ENCODE measurements at places on chromosomes 1 and 21. TPM values are rescaled to one million over a fixed set of nuclear protein-coding genes. Genes with fewer than 3 reads are reported as not detected.

The SPATA17 gene
- total RNA-seq, result 0.44 TPM

The TMEM82 gene
- not detected for total RNA-seq

The LCE3D gene
- total RNA-seq, result not detected

The PPP2R5A gene
- total RNA-seq, result 38.5 TPM

The IQGAP3 gene
- 2.4 TPM for total RNA-seq

The CDK11B gene
- 21.4 TPM for total RNA-seq

The OPRD1 gene
- not detected for total RNA-seq

The KRTAP19-1 gene
- not detected for total RNA-seq

The ADGRB2 gene
- 2.3 TPM for total RNA-seq

The PARK7 gene
- total RNA-seq, result 161 TPM

The CDC20 gene
- total RNA-seq, result 3.5 TPM

The COL6A1 gene
- total RNA-seq, result 669 TPM

The ERG gene
- 19.2 TPM for total RNA-seq

The KCNC4 gene
- 9.0 TPM for total RNA-seq

The BRWD1 gene
- 83.3 TPM for total RNA-seq

The B3GALT6 gene
- total RNA-seq, result 19.7 TPM

The TTC3 gene
- 136 TPM for total RNA-seq

The OLFML3 gene
- total RNA-seq, result 55.1 TPM

DNA sequence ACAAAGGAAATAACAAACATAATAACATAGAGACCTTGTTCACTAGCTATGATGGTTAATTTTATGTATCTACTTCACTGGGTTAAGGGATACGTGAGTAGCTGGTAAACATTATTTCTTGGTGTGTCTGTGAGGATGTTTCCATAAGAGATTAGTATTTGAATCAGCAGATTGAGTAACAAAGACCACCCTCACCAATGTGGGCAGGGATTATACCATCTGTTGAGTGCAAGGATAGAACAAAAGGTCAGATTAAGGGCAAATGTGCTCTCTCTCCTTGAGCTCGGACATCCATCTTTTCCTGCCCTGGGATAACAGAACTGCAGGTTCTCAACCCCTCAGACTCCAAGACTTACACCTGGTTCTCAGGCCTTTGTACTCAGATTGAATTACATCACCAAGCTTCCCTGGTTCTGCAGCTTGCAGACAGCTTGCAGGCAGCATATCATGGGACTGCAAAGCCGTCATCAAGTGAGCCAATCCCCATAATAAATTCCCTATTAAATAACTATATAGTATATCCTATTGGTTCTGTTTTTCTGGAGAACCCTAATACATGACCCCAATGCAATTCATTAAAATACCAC is 9.2 kb downstream of the SPATA6 start:
- H3K36me3 ChIP-seq, result no peaks in the 10 kb centered on the region

GRCh38 chr1:167212025-167212424 is 8.7 kb upstream of the POU2F1 start:
- no peaks in the 10 kb centered on the region for H3K36me3 ChIP-seq
- no peak overlapping the region for H3K27ac ChIP-seq
- no peaks in the 10 kb centered on the region for H3K4me1 ChIP-seq
- no peak for DNase-seq

GRCh38 chr1:56644919-56645676 is at the start of gene PRKAA2:
Gene PRKAA2, plus strand, starts transcription at chr1:56645314. Its CDS starts 74 bp downstream, at chr1:56645388.
- no peaks in the 10 kb centered on the region for H3K27me3 ChIP-seq
- H3K36me3 ChIP-seq, result no peaks in the 10 kb centered on the region
- peak within 1 kb of the TSS; percentile 67 for H3K27ac ChIP-seq
- H3K4me3 ChIP-seq, result peak within 1 kb of the TSS; percentile 76
- DNase-seq, result no peak

- H3K27ac ChIP-seq, result no peak overlapping the region
- H3K4me3 ChIP-seq, result no peak overlapping the region
- no peaks in the 10 kb centered on the region for H3K4me1 ChIP-seq
- no peaks in the 10 kb centered on the region for H3K36me3 ChIP-seq
These were observed 34.9 kb downstream of the ZNF644 start for GRCh38 chr1:90986953-90987352.

DNA sequence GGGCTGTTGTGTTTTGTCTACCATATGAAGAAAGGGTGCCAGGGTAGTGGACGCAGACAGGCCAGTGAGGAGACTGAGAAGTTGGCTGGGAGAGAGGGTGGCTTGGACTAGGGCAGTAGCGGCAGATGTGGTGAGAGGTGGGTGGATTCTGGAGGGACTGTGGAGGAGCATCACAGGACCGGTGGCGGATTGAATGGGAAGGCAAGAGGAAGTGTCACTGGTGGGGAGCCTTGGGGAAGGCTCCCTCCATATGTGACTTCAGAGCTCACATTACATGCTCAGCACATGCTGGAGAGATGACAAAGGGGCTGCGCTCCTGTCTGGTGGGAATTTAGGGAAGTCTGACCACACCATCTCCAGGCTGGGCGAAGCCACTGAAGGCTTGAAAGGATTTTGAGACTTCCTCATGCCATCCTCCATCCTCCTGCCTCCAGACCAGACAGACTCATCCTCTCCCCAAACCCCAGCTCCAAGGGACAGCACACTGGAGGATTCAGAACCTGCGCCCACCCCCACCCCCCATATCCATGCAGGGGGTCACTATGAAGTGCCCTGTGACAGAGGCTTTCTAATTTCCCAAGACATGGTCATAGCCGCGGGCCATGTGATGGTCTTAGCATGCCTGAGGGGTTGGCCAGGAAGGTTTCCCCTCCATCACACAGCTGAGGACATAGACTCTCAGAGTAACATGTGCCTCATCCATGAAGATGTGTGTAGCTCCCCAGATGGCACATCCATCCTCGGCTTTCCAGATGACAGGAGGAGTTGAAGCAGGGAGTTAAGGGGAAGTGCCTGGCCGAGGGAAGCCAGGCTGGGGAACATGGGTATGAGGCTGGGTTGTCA is 138.8 kb upstream of the WNT4 start:
- no peak overlapping the region for H3K27ac ChIP-seq
- DNase-seq, result no peak
- H3K4me1 ChIP-seq, result no peaks in the 10 kb centered on the region
- no peaks in the 10 kb centered on the region for H3K27me3 ChIP-seq

GRCh38 chr1:106836708-106837107 is 219.8 kb upstream of the PRMT6 start:
- no peak overlapping the region for H3K4me3 ChIP-seq
- no peaks in the 10 kb centered on the region for H3K4me1 ChIP-seq
- H3K27ac ChIP-seq, result no peak overlapping the region
- H3K36me3 ChIP-seq, result no peaks in the 10 kb centered on the region

GRCh38 chr21:43741423-43742096 is 22.6 kb downstream of the PDXK start:
- H3K4me3 ChIP-seq, result no peak overlapping the region
- H3K27me3 ChIP-seq, result no peaks in the 10 kb centered on the region
- peaks cover 25% of the 10 kb centered on the region for H3K4me1 ChIP-seq
- H3K27ac ChIP-seq, result peak overlapping the region; percentile 65
- no peaks in the 10 kb centered on the region for H3K36me3 ChIP-seq
- DNase-seq, result no peak

DNA sequence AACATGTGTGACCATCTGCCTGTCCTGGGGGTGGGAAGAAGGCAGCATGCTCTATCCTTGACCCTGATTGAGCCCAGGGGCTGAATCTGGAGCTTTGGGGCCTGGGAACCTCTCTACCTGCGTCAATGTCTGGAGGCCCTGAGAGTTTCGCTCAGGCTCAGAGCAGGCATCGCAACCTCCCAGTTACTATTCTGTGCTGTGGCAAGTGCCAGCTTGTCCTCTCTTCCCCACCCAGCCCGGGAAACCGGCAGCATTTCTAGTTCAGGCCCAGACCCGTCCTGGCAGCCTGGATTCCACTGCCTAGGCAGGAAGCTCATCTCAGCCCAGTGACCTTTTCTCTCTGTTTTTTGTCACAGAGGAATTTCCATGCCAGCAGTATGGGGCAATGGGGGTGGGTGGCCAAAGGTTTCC is 10.0 kb upstream of the IRF6 start:
- H3K4me1 ChIP-seq, result no peaks in the 10 kb centered on the region
- DNase-seq, result no peak
- H3K4me3 ChIP-seq, result no peak overlapping the region
- no peak overlapping the region for H3K27ac ChIP-seq
- H3K36me3 ChIP-seq, result no peaks in the 10 kb centered on the region
- no peaks in the 10 kb centered on the region for H3K27me3 ChIP-seq

- no peaks in the 10 kb centered on the region for H3K4me1 ChIP-seq
- no peak overlapping the region for H3K27ac ChIP-seq
- H3K27me3 ChIP-seq, result no peaks in the 10 kb centered on the region
- H3K36me3 ChIP-seq, result no peaks in the 10 kb centered on the region
These were observed 40.0 kb downstream of the CLDN17 start for GRCh38 chr21:30126576-30126975.

DNA sequence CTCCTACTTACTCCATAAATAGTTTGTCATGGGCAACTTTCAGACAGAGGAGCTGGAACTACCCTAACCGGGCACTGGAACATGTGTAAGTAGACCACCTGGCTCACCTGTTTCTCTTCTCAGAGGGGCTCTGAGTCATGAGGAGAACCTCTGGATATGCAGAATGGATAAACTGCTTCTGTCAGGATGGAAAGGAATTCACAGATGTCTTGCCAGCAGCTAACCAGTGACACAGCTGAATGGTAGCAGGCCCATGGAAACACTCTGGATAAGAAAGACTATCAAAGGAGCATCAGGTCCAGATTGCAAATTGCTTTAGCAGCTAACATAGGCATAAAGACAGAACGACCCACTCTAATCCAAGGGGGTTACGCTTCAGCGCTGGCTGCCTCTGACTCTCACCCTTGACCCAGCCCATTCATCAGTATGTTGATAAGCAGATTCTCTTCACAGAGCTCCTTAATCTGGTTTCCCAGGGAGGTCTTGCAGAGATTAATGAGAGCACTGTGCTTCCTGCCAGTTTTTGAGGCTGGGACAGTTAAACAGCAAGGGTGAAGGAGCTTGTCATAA is 54.2 kb downstream of the HIVEP3 start:
- no peak for DNase-seq
- no peaks in the 10 kb centered on the region for H3K36me3 ChIP-seq
- no peaks in the 10 kb centered on the region for H3K27me3 ChIP-seq
- no peaks in the 10 kb centered on the region for H3K4me1 ChIP-seq

DNA sequence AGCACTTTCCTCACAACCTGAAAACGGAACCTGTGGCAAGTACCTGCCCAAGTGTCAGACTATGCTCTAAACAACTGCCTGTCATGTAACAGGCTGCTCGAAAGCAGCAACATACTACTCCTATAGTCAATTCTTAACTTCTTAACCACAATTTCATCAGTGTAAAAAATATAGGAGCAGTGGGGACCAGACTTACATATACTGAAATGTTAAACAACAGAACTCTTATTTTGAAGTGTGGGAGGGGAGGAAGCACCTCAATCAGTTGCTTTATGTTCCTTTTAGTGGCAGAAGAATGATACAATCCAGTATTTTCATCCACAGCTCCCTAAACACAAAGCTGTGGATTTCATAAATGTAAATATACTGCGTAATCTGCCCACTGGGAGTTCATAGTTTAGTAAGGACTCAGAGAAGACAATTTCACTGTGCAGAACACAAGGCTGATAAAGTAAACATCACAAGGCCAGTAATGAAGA is 44.2 kb downstream of the WLS start:
- no peak for DNase-seq
- no peak overlapping the region for H3K4me3 ChIP-seq
- H3K27ac ChIP-seq, result no peak overlapping the region
- H3K4me1 ChIP-seq, result no peaks in the 10 kb centered on the region

DNA sequence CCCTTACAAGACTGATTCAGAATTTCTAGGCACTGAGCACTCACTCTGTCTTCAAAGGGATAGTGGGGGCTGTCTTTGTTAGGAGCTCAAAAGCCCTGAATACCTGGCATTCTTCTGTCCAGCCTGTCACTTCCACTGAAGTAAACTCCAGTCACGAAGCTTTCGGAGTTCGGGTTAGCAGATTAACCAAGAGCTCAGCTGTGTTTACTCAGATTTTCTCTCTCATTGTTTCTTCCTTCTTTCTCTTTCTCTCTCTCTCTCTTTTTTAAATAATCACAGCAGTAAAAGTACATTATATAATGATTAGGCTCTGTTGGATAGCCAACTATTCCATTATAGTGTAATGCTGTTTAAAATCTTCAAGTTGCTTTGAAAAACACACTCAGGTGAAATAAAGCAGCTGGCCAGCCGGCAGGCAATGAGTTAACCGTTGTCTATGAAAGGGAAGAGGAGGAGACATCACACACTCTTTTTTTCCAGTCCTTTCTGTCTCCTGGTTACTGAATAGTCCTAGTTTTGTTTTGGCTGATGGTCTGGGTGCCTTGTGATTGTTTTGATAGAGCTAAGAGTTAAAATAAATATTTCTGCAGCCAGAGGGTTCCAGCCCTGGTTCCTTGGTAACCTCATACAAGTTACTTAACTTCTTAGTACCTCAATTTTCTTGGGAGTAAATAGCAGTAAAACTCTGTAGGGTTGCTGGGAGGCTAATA is 89.8 kb downstream of the ADSS2 start:
- H3K4me1 ChIP-seq, result no peaks in the 10 kb centered on the region
- no peaks in the 10 kb centered on the region for H3K36me3 ChIP-seq
- no peak for DNase-seq
- H3K4me3 ChIP-seq, result no peak overlapping the region

- H3K36me3 ChIP-seq, result no peaks in the 10 kb centered on the region
- peaks cover 19% of the 10 kb centered on the region for H3K4me1 ChIP-seq
- H3K4me3 ChIP-seq, result no peak overlapping the region
- DNase-seq, result no peak
These were observed 426.6 kb downstream of the DUSP10 start for GRCh38 chr1:221315330-221315729.

GRCh38 chr1:46520063-46520911 is 30.7 kb downstream of the DMBX1 start:
- peaks cover 26% of the 10 kb centered on the region for H3K27me3 ChIP-seq
- DNase-seq, result no peak
- no peak overlapping the region for H3K27ac ChIP-seq
- H3K4me3 ChIP-seq, result no peak overlapping the region
- H3K4me1 ChIP-seq, result no peaks in the 10 kb centered on the region

DNA sequence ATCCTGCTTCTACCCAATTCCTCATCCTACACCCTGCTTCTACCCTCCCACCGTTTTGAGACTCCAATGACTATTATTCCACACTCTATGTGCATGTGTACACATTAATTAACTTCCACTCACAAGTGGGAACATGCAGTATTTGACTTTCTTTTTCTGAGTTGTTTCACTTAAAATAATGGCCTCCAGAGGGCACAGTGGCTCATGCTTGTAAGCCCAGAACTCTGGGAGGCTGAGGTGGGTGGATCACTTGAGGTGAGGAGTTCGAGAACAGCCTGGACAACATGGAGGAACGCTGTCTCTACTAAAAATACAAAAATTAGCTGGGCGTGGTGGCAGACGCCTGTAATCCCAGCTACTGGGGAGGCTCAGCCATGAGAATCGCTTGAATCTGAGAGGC is 464.8 kb downstream of the PTBP2 start:
- H3K27ac ChIP-seq, result no peak overlapping the region
- no peaks in the 10 kb centered on the region for H3K4me1 ChIP-seq
- H3K36me3 ChIP-seq, result peaks cover 28% of the 10 kb centered on the region
- H3K27me3 ChIP-seq, result no peaks in the 10 kb centered on the region
